ENCODE measurements at places on chromosomes 11 and 22.

- DNase-seq, result no peak
These were observed 147.8 kb downstream of the COMMD9 start for GRCh38 chr11:36141196-36141953.

DNA sequence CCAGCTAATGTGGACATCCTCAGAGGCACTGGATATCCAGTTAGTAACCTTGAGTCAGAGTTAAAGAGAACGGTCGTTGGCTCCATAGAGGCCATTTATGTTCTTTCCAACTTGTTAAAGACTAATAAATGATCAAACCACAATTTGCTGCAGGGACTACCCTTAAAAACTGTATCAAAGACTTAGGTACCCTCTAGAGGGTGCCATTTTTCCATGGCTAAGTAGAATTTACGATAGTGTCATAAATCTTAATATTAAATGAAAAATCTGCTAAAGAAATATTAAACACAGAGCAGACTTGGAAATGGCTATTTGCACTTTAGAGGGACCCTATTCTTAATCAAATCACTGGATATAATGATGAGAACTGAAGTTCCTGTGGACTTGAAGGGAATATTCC, 685.2 kb upstream of the CHORDC1 start:
- no peak for DNase-seq

- no peak for DNase-seq
These were observed 2.5 kb upstream of the HBB start for GRCh38 chr11:5229356-5229755.

- DNase-seq, result peak; percentile 43
These were observed 15.0 kb upstream of the SLC39A13 start for GRCh38 chr11:47393163-47394049.

GRCh38 chr11:8748317-8748716, 65.7 kb downstream of the RPL27A start:
- DNase-seq, result no peak

GRCh38 chr11:14036469-14036868, 73.9 kb downstream of the SPON1 start:
- no peak for DNase-seq

DNA sequence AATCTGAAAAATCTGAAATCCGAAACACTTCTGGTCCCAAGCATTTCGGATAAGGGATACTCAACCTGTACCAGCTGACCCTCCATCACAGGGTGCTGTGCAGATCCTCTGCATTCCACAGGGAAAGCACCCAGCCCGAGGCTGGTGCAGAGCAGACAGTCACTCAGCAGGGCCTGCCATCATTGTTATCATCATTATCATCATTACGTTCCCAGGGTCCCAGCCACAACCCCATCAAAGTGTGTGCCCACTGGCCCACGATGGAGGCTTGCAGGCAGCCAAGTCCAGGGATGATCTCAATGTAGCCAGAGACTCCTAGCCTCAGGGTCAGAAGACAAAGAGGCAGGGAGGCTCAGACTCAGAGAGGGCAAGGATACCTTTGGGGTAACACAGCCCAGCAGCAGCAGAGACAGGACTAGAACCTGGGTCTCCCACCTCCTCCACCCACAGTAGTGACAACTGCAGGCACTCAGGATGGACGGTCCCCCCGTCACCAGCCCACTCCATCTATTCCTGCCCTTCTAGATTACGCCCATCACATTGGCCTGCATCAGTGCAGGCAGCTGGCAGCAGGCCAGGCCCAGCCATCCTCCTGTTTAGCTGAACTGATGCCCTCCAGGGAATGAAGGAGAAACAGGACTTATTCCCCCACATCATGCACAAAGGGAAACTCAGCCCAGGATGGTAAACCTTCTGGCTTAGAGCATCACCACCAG, 10.3 kb downstream of the GAL3ST1 start:
- DNase-seq, result no peak

- DNase-seq, result no peak
These were observed 102.2 kb downstream of the TRIM29 start for GRCh38 chr11:120035756-120036155.

DNA sequence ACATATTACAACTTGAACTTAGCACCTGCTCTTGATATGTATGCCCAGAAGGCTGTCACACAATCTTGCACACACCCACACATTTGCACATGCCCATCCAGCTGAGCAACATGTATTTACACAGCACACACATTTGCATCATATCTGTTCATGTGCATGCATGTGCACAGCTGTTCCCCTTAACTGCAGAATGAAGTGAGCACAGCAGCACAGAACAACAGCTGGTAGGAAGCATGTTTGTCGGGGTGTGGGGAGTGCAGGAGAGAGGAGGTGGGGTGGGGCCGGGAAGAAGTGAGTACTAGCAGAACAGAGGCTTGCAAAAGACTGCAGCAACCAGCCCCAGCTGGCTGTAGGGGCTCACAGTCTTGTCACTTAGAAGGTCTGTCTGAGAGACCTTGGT, 296.5 kb downstream of the KIRREL3 start:
- no peak for DNase-seq
